ENCODE measurements at places on chromosomes 1 and 21.

- DNase-seq: no peak
Measured at GRCh38 chr1:200907611-200908097, 13.0 kb downstream of the INAVA start.

DNA sequence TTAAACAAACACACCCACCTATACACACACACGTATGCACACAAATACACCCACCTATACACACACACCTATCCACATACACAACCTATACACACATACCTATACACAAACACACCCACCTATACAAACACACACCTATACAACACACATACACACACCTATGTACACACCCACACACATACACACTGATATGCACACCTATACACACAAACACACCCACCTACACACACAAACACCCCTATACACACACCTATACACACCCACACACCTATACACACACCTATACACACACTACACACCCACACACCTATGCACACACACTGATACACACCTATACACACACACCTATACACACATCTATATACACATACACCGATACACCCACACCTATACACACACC is 115.7 kb upstream of the VAMP3 start:
- DNase-seq: no peak

DNA sequence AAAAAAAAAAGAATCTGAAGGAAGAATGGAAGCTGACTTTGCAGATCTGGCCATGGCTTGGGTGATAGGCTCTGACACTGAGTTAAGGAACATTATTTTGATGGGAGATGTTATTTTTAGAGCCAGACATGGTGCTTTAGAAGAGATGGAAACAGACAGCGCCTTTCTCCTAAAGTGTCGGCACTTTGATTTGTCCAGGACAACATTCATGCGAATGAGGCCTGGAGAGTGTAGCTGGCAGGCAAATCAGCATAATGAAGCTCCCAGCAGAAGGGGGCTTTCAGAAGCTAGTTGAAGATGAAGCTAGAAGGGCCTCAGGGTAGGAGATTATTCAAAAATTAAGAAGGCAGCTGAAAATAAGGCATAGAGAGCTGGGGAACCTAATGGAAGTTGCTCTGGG is 397.7 kb downstream of the RWDD3 start:
- DNase-seq: no peak

DNA sequence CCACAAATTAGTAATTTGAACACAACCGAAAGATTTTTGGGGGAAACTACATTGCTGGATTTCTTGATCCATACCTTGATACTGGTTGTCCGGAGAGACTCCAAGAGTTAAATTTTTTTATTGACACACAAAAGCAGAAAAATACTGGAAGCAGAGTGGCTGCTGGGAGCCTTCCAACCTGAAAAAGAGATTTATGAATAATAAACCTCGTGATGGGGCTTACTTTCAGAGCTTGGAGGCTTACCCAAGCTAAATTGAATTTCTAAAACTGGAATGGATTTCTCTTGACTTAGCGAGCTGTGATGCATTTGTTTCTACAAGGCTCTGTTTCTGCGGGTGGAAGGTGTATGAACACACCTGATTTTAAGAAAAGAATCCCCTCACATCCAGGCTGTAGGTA is 35.7 kb downstream of the PCP4 start:
- DNase-seq: no peak

DNA sequence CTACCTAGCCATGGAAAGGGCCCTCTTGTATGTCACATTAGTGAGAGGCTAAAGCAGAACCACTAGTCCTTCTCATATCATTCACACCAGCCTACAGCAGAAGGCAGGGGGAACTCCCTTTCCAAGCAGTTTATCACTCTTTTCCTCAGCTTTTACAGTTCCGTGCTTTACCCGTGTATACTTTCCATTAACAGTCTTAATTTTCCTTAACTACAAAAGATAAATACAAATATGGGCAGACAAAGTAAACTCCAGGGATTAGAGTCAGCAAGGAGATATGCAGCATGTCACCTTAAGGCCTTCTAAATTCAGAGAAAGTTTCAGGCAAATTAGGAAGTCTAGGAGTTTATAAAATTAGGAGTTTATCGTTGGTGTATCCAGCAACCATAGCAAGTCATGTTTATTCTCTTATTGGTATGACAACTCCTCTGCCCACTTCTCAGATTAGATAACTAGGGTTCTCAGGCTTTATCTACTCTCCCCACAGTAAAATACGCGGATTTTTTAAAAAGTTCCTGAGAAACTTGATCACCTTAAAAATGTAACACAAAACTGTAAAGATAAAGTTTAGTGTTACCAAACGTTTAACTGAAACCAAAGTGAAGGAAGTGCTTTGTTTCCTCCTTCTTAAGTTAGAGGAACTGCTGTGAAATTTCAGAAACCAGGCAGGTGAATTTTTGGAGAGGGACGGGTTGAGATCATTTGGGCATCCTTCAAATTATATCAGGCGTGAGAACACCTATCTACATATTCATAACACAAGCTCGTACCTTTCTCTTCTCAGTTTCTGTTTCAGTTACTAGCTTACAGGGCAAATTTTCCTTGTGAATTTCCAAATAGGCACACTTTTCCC is 42.7 kb upstream of the SLC19A2 start:
- no peak for DNase-seq
